ENCODE measurements at places on chromosomes 5 and 9. TPM values are rescaled to one million over a fixed set of nuclear protein-coding genes. Genes with fewer than 3 reads are reported as not detected.

Gene SLC2A6
- total RNA-seq: 48.2 TPM

Gene GPR151
- not detected for total RNA-seq

Gene C1QTNF3
- total RNA-seq: 2.1 TPM

Gene PCDHB16
- 1.8 TPM for total RNA-seq

Gene KIAA1958
- total RNA-seq: 10.4 TPM

Gene SPINK7
- not detected for total RNA-seq

Gene LCN9
- not detected for total RNA-seq

Gene AQP7
- total RNA-seq: 0.26 TPM

Gene SLC27A6
- not detected for total RNA-seq

Gene STING1
- 22.8 TPM for total RNA-seq

Gene RANBP17
- total RNA-seq: not detected

Gene OTP
- total RNA-seq: 0.05 TPM

Gene PCDHGA9
- total RNA-seq: 0.15 TPM

Gene TMEM174
- not detected for total RNA-seq

Gene C5orf34
- 6.3 TPM for total RNA-seq

Gene ITK
- total RNA-seq: 0.26 TPM

Gene SEMA5A
- 0.15 TPM for total RNA-seq

Gene TSSK1B
- not detected for total RNA-seq

Gene NTNG2
- total RNA-seq: 5.1 TPM

Gene DMRTA1
- 1.8 TPM for total RNA-seq

Gene CARD19
- total RNA-seq: 63.4 TPM

Gene MLANA
- total RNA-seq: not detected

Gene SAXO1
- total RNA-seq: not detected

Gene WDR38
- not detected for total RNA-seq

Gene NR4A3
- total RNA-seq: 0.13 TPM

Gene SET
- total RNA-seq: 422 TPM

Gene IL4
- total RNA-seq: not detected

Gene SLC22A4
- 1.5 TPM for total RNA-seq

Gene ADRA1B
- 8.3 TPM for total RNA-seq

Gene NMUR2
- not detected for total RNA-seq

Gene AKNA
- 10.1 TPM for total RNA-seq

Gene CMBL
- 43.2 TPM for total RNA-seq

Gene OGN
- 0.08 TPM for total RNA-seq

Gene GAPT
- total RNA-seq: not detected

Gene CAAP1
- 7.2 TPM for total RNA-seq

Gene EGFL7
- 42.3 TPM for total RNA-seq

Gene BARHL1
- not detected for total RNA-seq

All from Panc1 (cell line).